Uterus (tissue), 4 donors: ENCODE measurements at places on chromosomes 1 and 21.

DNA sequence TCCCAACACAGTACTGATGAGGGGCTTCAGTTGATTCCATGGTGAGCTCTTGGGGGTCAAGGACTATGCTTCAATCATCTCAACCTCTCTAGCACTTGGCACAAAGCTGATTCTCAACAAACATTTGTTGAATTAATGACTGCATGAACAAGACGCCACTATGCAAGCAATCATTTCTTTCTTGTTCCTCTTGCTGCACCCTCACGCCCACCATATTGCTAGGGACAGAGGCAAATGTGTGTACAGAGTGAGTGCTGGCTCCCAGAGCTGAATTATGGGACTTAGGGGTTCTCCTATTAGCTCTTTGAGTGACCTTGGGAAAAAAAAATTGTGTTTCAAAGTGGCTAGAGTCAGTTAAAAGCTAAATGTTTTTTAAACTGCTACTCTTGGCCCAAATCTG is 2.5 kb downstream of the ADAR start:
- no peak for DNase-seq

- no peak for DNase-seq
Measured at GRCh38 chr1:231190456-231190855, 28.6 kb downstream of the TRIM67 start.

DNA sequence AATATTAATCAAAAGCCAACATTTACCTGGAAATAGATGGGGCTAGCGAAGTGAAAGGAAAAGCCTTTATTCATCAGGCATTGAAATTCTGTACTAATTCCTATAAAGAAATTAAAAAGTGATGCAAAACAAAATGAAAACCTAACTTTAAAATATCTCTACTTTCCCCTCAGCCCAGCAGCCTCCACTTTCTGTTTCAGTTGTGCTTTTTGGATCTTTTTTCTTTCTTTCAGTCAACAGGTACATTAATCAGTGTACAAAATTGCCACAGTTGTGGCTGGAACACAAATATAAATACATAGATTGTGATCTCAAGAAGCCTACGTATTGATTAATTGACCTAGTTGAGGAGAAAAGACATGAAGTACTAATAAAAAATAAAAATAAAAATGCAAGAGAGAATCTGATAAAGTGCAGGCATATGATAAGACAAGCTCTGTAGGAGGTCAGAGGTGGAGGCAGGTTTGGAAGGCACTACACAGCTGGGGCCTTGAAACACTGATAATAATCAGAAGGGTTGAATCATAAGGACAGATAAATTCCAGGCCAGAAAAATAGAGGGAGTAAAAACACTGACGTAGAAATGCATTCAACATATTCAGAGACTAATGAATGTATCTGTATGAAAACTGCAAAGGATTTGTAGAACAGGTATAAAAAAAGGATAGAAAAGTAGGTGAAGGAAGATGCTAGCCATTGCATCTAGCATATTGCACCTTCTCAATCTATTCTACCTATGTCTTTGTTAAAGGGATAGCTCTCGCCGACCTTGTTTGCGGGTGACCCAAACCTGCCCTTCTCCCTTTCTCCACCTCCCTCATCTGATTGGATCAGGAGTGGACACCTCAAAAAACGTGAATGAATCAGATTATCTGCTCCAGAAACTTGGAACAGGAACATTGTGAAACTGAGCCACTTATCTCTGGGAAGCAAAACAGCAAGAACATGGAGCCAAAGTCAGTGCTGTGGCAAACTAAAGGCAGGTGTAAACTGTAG is 607.8 kb upstream of the ADGRL2 start:
- no peak for DNase-seq

DNA sequence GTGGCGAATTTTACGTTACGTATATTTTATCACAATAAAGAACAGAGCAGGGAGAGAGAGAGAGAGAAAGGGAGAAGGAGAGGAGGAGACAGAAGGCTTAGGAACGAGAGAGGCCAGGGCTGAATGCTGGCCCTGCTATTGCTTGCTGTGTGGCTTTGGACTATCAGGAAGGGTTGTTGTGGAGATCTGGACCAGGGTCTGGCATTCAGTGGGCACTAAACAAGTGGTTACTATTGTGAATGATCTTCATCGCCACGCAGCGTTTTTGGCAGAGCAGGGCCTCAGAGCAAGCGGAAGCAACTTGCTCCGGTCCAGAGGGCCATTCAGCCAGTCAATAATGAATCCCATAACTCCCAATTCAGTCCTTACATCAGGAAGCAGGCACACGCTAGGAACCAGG is 26.4 kb downstream of the PIK3C2B start:
- DNase-seq = no peak

DNA sequence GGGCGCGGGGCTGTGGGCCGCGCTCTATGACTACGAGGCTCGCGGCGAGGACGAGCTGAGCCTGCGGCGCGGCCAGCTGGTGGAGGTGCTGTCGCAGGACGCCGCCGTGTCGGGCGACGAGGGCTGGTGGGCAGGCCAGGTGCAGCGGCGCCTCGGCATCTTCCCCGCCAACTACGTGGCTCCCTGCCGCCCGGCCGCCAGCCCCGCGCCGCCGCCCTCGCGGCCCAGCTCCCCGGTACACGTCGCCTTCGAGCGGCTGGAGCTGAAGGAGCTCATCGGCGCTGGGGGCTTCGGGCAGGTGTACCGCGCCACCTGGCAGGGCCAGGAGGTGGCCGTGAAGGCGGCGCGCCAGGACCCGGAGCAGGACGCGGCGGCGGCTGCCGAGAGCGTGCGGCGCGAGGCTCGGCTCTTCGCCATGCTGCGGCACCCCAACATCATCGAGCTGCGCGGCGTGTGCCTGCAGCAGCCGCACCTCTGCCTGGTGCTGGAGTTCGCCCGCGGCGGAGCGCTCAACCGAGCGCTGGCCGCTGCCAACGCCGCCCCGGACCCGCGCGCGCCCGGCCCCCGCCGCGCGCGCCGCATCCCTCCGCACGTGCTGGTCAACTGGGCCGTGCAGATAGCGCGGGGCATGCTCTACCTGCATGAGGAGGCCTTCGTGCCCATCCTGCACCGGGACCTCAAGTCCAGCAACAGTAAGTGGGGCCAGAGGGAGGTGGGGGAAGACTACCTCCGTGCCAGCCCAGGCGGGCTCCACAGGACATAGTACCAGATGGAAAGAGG is 808 bp downstream of the MAP3K21 start:
- no peak for DNase-seq

- no peak for DNase-seq
Measured at GRCh38 chr1:29584362-29584761, 348.0 kb downstream of the PTPRU start.

DNA sequence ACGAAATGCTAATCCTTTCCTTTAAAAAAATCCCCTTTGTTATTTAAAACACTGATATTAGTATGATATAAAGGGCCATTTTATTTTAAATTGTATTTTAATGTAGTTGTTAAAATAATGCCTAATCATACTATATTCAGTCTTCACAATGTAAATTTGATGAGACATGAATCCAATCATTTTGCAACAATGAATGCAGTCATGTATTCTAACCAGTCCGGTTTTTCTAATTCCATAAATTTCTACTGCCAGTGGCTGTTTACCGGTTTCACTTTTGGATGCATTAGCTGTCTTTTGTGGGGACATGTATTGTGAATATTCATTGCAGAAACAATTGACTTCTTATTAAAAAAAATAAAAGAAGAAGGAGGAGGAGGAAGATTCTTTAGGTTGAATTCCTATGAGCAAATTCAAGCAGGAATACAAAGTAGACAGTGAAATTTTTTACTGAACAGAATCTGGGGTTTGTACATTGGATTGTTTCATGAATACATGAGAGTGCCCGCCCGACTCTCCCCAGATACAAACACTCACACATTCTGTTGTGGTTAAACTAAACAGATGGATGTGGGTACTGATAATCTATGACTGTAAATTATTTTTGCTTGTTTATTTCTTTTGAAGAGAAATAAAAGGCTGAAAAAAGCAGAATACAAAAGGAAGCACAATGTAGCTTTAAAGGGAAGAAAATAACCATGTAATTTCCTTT is 624.8 kb upstream of the PTBP2 start:
- no peak for DNase-seq

GRCh38 chr1:11960715-11961114 is 19.5 kb upstream of the MFN2 start:
- no peak for DNase-seq

- DNase-seq = no peak
Measured at GRCh38 chr1:205446828-205447227, 9.0 kb downstream of the BLACAT1 start.

DNA sequence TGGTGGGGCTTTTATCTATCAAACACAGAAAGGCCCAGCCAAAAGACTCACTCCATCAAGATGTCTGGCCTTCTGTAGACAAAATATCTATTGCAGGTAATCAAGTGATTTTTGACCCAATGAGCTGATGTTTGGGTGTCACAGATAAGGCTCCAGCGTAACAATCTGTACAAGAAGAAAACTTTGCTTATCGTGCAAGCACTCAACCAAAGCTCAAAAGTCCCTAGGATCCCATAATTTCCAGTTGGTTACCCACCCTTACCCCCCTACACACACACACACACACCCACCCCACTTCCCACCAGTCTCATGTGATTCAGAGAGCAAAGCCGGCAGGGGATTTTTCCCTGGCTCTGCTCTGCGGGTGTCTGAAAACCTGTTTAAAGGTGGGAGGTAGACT is 5.8 kb downstream of the ITPKB start:
- no peak for DNase-seq

DNA sequence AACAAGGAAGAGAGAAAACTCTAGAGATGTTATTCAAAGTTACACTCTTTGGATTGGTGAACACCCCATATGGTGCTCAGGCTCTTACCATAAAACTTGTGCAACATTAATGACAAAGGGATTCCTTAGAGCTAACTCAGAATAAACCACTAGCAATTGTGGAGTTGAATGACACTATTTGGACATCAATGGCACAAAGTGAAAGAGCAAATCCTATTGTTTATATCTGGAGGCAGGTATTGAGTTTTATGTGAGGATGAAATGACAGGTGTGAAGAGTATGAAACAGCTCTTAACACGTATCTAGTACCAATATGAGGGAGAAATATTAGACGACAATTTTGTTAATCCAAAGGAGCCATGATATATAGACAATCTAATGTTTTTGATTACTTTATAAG is 584.9 kb upstream of the PBX1 start:
- no peak for DNase-seq

DNA sequence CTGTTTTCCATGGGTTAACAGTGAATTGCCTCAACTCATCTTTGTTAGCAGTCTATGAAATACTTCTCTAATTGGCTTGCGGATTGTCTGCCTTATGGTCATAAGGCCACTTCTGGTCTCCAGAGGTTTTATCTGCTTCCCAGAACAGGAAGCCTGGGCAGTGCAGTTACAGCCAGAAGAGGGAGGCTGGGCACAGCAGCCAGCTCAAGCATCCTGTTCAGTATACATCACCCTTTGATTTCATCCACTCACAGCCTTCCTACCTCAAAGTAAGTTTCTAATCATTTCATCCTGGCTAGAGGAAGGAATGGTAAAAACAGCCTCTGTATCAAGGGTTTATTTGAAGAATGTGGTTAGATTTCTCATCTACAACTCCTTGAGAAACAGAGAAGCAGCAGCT is 311.5 kb upstream of the DEPDC1 start:
- DNase-seq = no peak

DNA sequence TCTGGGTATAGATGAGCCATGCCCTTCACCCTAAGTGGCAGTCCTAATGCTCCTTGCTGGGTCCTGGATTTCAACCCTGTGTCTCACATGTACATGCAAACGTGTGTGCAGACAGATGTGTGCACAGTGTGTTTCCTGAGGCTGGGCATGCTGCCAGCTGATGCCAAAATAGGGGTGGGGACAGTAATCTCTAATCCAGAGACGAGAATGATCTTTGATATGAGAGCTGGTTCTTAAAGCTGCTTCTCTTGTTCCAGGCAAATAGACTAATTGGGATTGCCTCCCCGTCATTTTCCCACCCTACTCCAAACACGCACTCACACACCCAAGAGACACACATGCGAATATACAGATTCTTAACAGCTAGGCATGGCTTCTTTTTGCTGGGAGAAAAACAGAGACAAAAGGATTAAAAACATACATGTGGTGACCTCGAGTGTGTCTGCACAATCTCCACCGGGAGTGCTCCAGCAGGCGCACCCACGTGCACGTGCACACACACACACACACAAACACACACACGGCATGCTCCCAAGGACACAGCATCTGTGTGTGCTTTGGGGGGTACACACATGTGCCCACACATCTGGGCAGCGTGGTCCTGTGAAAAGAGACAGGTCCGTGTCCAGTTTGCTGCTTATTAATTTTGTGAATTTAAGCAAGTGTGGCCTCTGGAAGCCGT is 102.1 kb upstream of the ZBTB40 start:
- no peak for DNase-seq

DNA sequence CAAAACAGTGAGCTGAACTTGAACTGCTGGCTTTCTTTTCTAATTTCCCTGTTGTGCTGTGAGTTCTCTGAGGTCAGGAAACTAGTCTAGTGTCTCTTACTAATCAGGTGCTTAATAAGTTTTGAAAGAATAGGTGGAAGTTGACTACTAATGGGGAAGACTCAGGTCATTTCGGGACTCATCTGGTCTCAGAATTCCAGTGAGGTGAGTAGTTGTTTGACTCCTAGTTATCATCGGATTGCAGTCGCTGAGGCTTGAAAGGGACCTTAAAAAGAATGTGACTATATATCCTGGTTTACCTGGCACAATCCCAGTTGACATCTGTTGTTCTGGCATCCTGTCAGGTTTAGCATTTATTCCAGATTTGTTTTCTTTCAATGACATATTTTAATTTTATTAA is 81.4 kb upstream of the SPAG17 start:
- no peak for DNase-seq

DNA sequence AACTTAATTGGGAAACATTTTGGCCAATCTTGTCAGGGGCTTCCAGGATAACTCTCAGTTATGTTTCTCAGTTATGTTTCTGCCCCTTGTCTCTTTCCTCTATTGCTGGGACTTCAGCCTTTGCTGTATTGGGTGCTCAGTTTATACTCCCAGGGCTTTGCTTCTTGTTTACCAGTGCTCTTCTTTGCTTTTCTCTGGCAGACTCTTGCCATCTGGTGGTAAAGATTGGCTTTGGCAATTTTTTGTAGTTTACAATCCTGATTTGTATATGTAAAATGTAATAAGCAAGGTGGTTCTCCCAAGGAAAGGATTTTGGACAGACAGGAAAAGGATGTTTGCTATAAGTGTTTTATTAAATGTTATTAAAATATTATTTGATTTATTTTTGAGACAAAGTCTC is 37.9 kb downstream of the FABP3 start:
- no peak for DNase-seq

- DNase-seq = no peak
Measured at GRCh38 chr1:10943041-10943440, 69.4 kb upstream of the TARDBP start.

DNA sequence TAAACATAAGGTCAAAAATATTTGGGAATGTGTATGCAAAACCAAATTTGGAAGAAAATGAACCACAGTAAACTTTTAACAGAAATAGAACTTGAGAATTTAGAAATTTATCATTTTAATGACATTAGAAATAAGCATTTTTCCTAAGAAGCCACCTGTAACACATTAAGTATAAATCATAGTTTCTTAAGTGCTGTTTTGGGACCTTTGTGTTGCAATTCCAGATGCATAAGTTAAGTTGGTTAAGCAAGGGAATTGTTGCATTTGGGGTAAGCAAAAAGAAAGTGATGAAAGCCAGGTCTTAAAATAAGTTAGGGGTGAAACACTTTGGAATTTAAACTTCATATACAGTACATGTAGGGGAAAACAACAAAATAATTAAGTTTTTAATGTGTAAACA is 49.8 kb downstream of the CDKN2C start:
- DNase-seq = no peak

GRCh38 chr1:4089421-4090175 is 189.5 kb upstream of the C1orf174 start:
- DNase-seq = no peak
